ENCODE measurements at places on chromosomes 11 and 22. TPM values are rescaled to one million over a fixed set of nuclear protein-coding genes. Genes with fewer than 3 reads are reported as not detected.

Gene PRG2
- 0.52 TPM for polyA plus RNA-seq

Gene C11orf97
- not detected for polyA plus RNA-seq

Gene GAL3ST1
- polyA plus RNA-seq, result 0.70 TPM

Gene PKDREJ
- polyA plus RNA-seq, result not detected

Gene CARNS1
- polyA plus RNA-seq, result 41.1 TPM

Gene OR10A2
- not detected for polyA plus RNA-seq

Gene MIOX
- 0.12 TPM for polyA plus RNA-seq

Gene SAA4
- polyA plus RNA-seq, result not detected

Gene GPHA2
- 2.8 TPM for polyA plus RNA-seq

Gene OR6T1
- polyA plus RNA-seq, result not detected

Gene CFAP300
- not detected for polyA plus RNA-seq

Gene MUC2
- polyA plus RNA-seq, result not detected

Gene SMTNL1
- not detected for polyA plus RNA-seq

Gene FIBIN
- polyA plus RNA-seq, result not detected

Gene UPK3A
- polyA plus RNA-seq, result not detected

Gene RAG2
- polyA plus RNA-seq, result not detected

Gene H19
- not detected for polyA plus RNA-seq

Gene KCNK4
- 0.09 TPM for polyA plus RNA-seq

Gene CACNA1I
- polyA plus RNA-seq, result 0.07 TPM
